ENCODE measurements at places on chromosomes 13 and 19.

GRCh38 chr13:107518780-107519179, 696.6 kb downstream of the LIG4 start:
- no peak for DNase-seq

- no peak for DNase-seq
These were observed 2.8 kb upstream of the RAX2 start for GRCh38 chr19:3774621-3775373.

DNA sequence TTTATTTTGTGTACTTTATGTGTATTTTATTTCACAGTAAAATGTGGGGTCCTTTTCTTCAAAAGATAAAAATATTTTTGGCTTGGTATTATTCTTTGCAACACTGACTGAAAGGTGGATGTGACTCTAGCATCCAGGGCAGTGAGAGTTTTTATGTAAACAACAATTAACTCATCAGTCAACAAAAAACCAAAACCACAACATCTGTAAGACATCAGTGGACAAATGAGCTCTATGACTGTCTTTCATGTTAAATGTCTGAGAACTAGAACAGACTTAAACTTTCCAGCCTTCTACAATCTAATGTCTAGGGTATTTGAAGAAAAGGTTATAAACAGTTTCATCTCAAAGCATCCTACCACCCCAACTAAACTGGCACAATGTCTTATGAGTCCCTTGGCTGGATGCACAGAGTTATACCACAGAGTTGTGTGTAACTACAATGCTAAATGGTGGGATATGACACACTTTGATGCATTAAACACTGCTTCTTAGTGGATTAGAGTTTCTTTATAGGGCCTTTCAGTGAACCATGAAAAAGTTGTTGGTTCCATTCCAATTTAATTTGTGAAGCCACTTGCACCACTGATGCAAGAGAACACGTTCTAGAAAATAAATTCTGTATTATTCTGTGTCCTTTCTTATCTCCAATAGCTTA, 544.2 kb upstream of the KLF12 start:
- DNase-seq: no peak

- DNase-seq: no peak
These were observed 142.8 kb downstream of the STK24 start for GRCh38 chr13:98434060-98434459.

DNA sequence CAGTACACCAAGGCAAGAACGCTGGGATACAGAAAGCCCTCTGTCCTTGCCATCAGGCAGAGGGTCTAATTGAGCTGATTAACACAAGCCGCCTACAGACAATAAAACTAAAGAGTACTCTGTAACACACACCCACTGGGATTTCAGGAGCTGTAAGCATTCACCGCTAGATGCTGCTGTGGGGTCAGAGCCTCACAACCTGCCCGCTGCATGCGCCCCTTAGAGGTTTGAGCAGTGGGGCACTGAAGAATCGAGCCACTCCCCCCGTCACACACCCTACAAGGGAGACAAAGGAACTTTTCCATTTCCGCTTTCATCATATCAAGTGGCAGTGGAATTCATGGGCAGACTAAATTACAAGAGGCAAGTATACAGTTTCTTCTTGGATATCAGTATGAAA, 1080.6 kb downstream of the PCDH17 start:
- DNase-seq: no peak

- DNase-seq: no peak
These were observed 7.5 kb upstream of the UBAC2 start for GRCh38 chr13:99193152-99193551.

DNA sequence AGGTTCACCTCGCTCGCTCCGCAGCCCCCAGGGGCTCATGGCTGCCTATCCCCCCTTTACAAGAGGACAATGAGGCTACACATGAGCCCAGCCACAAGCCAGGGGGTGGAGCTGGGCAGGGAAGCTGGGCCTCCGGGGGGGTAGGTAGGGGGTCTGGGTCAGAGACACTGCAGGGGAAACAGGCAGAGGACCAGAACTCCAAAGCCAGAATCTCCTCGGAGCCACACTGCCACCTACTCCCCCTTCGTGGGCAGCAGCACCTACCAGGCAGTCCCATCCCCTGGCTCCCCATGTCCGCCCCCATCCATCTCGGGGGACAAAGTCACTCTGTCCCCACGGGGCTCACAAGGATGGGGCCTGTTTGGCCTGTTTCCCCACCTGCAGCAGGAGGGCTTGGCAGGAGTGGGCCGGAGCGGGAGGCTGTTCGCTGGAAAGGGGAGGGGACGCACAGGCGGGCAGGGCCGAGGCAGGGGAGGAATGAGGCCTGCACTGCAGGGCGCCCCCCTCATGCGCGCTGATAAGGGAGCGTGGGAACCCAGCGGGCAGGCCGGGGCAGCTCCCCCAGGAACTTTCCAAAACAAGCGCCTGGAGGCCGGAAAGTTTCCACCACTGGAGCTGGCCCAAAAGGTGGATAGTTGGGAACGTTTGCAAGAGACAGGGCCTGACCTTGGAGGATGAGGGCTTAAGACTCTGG, 545 bp upstream of the ISYNA1 start:
- no peak for DNase-seq

- no peak for DNase-seq
These were observed 190.9 kb downstream of the KLF12 start for GRCh38 chr13:73943137-73943964.

DNA sequence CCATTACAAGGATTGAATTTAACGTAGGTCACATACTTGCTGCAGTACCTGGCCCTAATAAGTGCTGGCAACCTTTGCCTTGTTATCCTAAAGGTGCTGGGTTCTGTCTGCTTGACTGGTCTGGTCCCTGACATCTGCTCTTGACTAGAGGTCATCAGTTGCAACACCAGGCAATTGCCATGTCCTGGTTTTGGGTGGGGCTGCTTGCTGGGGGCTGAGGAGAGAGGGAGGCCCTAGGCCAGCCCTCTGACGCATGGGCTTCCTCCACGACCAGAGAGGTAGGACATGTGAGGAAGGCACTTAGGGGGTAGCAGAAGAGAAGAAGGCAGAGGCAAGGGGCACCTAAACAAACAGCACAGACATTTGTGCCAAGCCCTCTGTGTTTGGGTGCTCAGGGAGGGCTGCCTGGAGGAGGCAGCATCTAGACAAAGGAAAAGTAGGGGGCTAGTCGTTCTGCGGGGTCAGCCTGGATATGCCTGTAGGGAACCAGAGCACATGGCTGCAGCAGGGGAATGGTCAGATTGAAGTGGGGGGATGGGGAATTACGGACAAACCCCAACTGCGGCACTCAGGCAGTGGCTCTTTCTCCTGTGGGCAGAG, 21.7 kb downstream of the VSTM2B start:
- no peak for DNase-seq

DNA sequence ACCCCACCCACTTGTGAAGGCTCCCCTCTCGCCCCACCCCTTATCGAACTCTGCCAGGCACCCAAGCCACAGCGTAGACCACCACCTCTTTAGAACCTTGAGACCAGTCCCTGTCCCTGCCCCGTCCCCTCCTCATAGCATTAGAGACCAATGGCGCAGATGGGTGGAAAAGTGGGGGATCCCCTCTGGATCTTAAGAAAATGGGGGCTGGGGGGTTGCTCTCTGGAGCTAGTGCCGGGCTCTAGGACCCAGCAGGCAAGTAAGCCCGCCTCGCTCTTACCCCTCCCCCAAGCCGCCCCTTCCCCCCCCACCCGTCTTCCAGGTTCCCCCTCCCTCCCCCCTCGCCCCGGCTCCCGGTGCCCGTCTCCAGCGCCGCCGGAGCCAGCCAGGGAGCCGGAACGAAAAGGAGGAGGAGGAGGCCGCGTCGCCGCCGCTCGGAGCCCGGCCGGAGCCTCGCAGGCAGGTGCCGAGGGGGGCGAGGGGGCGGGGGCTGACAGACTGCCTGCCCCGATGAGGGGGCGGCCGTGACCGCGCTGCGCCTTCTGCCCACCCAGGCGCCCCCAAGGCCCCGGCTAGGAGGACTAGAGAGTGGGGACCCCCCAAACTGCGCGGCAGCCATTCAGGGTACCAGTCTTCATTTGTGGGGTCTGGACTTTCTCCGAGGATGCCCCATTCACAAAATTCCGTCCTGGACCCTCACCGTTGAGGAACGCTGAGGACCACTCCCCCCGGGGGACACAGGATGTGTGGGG, at the start of gene SPRED3:
Gene SPRED3, plus strand, starts transcription at position 349 of the 752 bp plus-strand sequence. CDS start 1,606 bp downstream, outside the sequence.
- no peak for DNase-seq

GRCh38 chr19:58536852-58537798, 6.7 kb upstream of the TRIM28 start:
- DNase-seq: no peak

DNA sequence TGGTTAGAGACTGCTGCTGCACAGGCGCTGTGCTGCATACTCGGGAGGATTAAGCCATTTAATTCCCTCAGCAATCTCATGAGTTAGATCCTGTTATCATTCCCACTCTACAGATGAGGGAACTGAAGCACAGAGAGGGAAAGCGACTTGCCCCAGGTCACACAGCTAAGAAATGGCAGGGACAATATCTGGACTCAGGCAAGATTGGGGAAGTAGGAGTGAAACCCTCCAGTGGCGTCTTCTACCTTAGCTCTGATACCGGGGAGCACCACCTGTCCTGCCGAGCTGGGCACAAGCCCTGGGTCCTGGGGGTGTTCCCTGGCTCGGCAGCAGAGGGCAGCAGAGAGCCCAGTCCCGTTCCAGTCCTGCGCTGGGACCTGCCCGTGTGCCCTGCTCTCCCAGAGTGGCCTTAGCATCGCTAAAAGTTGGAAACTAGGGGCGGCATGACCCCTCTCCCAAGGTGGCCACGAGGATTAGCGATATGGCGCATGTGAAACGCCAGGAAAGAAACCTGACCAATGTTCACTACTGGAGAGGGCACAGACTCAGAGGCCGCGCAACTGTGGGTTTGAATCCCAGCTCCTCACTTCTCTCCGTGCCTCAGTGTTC, 20.5 kb downstream of the CYTH2 start:
- peak; percentile 69 for DNase-seq

All from CD4-positive, alpha-beta T cell (primary cell).